Cardiac septum (tissue), 1 donor: ENCODE measurements at places on chromosomes 13 and 19. TPM values are rescaled to one million over a fixed set of nuclear protein-coding genes. Genes with fewer than 3 reads are reported as not detected.

DNA sequence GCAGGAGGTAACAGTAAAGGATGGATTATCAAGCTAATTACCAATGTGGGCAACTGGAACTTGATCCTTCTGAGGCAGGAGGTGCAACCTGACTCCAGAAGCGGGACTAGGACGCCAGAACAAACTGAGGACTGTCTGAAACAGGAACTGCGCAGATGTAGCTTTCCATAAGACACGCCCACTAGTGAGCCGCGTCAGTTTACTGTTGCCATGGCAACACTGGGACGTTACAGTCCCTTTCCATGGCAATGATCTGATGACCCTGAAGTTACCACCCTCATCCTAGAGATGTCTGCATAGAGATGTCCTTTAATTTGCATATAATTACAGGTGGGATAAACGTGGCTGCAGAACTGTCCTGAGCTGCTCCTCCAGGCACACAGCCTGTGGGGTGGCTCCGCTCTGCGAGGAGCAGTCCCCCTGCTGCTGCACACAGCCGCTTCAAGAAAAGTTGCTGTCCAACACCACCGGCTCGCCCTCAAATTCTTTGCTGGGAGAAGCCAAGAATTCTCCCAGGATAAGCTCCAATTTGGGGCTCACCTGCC lies 816.6 kb downstream of the UQCRFS1 start:
- DNase-seq, result no peak

- no peak for DNase-seq
These were observed 2.3 kb downstream of the HTR2A start for GRCh38 chr13:46894568-46894967.

DNA sequence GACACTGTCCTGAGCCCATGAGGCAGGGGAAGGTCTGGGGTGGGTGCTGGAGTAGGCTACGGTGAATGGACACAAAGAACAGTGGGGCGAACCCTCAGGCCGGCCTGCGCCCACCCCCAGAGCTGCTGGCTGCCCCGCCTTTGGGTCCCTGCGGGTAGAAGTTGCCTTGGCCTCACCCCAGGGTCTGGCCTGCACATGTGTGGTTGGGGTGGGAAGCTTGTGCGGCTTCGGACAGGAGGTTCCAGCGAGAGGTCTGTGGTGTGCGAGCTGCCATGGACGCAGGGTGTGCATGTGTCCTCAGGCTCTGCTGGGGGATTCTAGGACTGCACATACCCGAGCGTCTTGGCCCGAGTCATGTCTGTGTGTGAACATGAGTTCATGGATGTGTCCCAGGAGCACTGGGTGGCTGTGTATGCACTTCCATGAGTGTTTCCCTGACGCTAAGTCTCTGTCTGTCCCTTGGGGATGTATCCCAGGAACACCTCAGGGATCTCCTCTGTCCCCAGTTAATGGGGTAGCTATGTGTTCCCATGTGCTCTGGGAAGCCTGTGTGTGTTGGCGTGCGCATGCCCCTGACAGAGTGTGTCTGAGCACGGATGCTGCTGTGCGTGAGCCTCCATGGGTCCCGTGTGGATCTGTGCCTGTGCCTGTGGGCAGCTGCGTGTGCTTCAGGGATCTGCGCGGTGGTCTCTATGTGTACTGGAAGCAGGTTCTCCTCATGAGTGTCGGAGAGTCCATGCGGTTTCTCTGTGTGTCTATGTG lies 20.8 kb upstream of the POU2F2 start:
- DNase-seq, result no peak

DNA sequence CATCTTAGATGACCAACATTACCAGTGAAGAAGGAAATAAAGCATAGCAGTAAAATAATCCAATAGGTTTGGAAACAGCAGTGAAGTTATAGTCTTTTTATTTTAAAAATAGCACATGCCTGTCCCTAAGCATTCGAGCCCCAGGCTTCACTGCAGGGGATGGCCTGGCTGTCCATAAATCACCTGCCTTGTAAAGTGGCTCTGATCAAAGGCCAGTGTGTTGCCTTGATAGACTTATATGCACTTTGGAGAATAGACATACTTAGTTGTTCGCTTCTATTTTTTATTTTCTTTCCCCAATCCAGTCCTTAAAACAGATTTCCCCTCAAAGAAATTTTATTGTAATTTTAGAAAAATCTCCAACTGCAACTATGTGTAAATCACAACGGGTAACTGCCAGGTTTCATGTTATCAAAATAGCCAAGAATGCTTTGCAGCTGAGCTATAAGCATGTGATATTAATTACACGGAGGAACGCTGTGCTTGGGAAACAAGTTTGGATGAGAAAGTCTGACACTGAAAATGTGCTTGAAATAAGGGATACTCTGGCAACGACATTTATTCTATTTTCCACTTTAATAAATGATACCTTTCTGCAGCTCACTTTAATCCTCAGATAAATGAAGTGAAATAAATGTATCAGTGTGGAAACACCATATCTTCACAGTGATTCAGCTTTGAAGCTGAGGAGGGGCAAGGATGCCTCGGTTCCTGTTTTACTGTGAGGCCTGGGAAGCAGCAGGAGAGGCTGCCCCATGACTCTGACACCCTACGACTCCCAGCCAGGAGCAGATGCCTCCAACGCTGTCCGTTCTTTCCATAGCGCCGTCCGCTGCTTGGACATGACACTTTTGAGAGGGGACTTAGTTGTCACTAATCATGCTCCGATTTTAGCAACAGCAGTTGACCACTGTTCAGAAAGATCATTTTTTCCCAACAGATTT lies 5.5 kb upstream of the METTL21C start:
- DNase-seq, result no peak

DNA sequence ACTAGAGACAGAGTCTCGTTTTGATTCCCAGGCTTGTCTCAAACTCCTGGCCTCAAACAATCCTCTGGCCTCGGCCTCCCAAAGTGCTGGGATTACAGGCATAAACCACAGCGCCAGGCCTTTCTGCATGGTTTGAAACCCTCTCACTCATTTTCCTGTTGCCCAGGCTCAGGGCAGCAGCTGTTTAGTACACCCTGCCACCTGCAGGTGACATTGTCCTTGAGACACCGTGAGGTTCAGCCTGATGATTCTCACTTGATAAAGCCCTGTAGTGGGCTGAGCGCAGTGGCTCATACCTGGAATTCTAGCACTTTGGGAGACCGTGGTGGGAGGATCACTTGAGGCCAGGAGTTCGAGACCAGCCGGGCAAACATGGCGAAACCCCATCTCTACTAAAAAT lies 12.5 kb downstream of the IL12RB1 start:
- DNase-seq, result no peak

TEAD2 gene
- 39.9 TPM for total RNA-seq

KLK14 gene
- 0.32 TPM for total RNA-seq

DNA sequence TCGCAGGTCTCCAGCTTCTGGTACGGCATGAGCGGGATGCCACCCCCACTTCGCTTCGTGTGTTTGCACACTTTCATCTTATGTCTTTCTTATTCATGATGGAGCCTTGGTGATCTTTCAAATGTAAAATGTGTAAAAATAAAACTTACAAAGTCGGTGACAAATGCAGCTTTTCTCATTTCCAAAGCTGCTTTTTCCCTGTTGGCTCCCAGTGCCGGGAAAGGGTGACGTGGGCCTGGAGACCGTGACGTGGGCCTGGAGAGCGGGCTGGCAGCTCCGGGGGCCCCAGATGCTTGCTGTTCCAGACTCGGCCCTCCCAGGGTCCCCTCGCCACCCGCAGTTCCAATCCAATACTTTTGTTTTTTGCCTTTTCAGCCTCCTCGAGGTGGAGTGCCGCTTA lies 101.4 kb downstream of the KDM4B start:
- no peak for DNase-seq

MAST1 gene
- 0.65 TPM for total RNA-seq

- DNase-seq, result no peak
These were observed 144.1 kb upstream of the MIR17HG start for GRCh38 chr13:91203430-91203829.

DNA sequence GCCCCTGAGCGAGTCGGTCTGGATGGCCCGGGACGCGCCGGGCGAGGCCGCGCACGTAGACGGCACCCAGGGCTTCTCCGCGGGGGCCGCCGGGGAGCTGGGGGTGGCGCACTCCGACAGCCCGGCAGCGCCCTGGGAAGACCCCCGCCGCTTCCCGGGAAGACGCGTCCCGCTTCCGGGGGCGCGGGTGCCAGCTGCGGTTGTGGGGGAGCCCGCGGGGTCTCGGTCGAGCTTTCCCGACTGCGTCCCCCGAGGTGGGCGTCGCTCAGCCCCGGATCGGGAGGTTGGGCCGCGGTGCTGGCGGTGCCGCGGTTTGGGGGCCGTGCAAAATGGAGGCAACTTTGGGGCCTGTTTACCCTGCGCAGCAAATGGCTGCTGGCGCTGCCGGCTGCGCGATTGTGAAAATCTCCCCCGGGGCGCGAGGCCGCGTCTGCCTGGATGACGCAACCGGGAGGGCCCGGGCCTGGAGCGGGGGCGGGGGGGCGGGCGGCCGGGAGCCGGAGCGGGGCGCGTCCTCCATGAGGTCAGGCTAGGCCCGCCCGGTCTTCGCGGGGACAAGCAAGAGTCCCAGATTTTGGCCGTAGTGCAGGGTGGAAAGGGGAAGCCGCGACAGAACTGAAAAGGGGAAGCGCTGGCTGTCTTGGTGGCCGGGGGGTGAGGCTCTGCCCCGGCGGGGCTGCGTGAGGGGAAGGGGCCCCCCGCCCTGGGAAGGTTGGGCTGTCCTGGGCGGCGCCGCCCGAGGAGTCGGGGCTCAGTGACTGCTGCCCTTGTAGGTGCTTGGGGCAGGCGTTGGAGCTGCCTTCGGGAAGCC lies 11.3 kb downstream of the PEAK3 start:
- DNase-seq, result peak; percentile 95

- DNase-seq, result no peak
These were observed 40.6 kb downstream of the DCLK1 start for GRCh38 chr13:36090592-36090991.

- DNase-seq, result no peak
These were observed 169.8 kb downstream of the SHISA2 start for GRCh38 chr13:25881971-25882451.

DNA sequence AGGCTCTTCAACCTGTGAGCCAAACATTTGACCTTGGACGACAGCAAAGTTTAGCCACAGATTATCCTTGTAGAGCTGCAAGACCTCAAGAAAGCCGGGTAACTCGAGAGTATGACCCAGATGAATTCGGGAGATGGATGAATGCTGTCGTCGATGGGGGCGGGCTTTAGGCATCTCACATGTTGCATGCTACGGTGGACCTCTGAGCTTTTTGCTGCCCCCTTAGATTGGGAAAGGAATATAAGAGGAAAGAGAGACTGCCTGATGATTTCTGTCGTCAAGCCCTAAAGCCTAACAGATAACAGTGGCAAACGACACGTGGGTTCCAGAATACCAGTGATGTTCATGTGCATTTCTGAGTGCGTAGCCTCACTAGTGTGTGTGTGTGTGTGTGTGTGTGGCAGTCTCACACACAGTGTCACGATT lies 730 bp upstream of the ABCC4 start:
- DNase-seq, result no peak

DNA sequence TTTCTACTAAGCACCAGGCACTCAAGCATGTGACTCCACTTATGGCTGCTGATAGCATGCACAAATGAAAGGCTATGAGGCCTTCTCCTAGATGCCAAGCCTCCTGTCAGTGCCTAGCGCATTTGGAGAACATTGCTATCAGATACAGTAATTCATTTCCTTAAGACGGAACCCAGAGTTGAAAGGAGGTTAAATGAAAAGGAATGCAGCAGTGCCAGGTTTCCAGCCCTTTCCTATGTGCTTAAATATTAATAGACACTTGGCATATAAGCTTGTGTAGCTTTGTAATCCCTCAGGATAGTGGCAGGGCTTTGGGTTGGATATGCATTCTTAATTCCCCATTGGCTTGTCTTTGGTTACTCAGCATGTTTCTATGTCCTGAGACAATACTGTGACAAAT lies 140.1 kb upstream of the FRY start:
- DNase-seq, result no peak

ERICH6B gene
- not detected for total RNA-seq

DNA sequence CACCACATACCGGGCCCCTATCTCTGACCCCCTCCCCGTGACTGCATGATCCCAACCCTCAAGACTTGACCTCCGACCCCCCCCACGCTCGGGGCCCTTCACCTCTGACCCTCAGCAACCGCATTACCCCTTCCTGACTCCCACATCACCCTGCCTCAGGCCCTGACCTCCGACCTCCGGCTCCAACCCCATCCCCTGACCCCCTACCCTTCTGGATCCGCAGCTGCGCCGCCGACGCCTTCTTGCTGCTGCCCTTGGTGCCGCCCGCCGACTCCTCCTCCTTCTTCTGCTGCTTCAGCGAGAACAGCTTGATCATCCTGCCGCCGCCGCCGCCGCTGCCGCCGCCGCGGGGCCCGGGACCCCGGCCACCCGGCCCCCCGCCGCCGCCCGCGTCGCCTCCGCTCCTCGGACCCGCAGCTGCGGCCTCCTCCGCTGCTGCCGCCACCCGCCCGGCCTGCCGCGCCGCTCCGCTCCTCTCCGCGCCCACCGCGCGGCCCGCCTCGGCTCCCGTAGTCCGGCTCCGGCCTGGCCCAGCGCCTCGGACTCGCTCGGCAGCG lies at the start of gene UBE2M:
Gene UBE2M (minus strand): TSS at position 546 of the 557 bp plus-strand sequence. CDS start 230 bp downstream, at position 316.
- no peak for DNase-seq

GRCh38 chr19:50695251-50696093 lies 24.1 kb downstream of the SHANK1 start:
- no peak for DNase-seq

- DNase-seq, result no peak
These were observed 15.8 kb upstream of the ALOX5AP start for GRCh38 chr13:30719525-30719914.

DNA sequence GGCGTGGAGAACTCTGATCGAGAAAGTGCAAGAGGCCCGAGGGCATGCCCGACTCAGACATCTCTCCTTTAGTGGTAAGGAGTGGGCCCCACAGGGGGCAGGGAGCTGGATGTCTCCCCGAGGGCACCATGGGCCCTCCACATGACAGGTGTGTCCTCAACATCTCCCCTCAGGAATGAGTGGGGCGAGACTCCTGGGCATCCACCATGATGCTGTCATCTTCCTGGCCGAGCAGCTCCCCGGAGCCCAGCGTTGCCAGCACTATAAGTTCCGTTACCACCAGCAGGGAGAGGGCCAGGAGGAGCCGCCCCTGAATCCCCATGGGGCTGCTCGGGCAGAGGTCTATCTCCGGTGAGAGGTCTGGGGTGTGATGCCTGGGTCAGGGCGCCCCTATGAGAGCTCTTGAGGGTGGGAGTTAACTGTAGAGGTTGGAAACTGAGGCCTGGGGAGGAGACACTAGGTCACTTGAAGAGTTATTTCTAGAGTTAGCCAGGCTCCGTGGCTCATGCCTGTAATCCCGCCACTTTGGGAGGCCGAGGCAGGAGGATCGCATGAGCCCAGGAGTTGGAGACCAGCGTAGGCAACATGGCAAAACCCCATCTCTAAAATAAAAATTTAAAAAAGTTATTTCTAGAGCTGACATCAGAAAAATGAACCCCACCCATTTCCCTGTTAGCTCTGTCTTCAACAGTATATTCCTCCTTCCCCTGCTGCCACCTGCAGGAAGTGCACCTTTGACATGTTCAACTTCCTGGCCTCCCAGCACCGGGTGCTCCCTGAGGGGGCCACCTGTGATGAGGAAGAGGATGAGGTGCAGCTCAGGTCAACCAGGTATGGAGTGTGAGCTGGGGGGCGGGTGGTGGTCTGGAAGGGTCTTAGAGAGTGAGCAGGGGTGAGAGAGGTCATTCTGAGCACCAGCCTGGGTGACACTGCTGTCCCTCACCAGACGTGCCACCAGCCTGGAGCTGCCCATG lies 5.1 kb downstream of the IGFLR1 start:
- no peak for DNase-seq

GPR183 gene
- total RNA-seq, result 1.1 TPM
